ENCODE measurements at places on chromosomes 4 and X.

DNA sequence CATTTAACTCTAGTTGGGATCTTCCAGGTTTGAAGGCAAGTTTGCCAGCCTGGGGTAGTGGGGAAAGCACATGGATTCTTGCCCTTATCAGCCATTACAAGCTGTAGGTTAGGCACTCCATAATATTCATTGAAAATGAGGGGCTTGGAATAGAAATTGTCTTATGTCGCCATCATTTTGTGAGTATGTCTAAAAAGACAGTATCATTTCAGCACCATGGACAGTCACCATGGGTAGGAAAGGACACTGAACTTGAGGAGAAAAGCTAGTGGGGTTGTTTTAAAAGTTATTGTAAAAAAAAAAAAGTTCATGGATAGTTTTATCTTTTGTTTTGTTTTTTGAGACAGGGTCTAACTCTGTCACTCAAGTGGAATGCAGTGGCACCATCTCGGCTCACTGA lies 356.1 kb downstream of the HNRNPD start:
- DNase-seq, result no peak

- no peak for DNase-seq
Measured at GRCh38 chr4:15963576-15963975, 601 bp upstream of the FGFBP2 start.

GRCh38 chrX:110509755-110510532 lies 151.3 kb downstream of the RTL9 start:
- DNase-seq, result no peak

DNA sequence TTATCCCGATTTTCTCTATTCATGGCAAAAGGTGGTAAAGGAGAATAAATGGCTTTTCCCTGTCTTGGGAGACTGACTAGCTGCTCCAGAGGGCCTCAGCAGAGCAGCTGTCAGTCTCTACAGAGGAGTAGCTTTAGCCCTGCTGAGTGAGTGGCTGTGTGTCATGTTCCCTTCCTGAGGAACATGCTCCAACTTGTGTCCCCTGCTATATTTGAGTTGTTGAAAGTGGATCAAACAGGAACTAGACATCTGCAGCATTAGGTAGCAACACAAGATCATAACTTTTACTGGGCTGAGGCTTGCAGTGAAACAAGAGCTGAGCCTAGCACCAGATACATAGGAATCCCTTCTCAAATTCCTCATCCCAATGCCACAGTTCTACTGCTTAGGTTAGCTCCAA lies 26.7 kb upstream of the PLAC1 start:
- DNase-seq, result no peak

- peak; percentile 40 for DNase-seq
Measured at GRCh38 chr4:56468097-56468422, 643 bp downstream of the SRP72 start.

GRCh38 chr4:123555233-123555806 lies 158.7 kb downstream of the SPRY1 start:
- DNase-seq, result peak; percentile 41

DNA sequence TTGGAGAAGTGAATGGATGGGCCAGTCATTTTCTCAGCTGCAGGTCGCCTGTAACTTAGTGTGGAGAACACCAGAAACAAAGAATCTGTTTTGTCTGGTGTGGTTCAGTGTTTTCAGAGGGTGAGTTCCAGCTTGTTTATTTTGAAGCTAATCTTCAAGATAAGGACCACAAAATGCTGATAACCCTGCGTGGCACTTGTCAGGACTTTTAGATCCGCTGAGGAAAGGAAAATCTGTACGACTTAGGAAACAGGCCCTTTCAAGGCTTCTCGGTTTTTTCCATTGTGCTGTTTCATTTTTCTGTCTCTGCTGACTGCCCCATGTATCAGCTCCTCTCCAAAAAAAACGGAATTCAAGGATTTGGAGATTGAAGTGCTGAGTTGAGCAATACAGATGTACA lies 8.7 kb upstream of the ANAPC4 start:
- DNase-seq, result no peak

DNA sequence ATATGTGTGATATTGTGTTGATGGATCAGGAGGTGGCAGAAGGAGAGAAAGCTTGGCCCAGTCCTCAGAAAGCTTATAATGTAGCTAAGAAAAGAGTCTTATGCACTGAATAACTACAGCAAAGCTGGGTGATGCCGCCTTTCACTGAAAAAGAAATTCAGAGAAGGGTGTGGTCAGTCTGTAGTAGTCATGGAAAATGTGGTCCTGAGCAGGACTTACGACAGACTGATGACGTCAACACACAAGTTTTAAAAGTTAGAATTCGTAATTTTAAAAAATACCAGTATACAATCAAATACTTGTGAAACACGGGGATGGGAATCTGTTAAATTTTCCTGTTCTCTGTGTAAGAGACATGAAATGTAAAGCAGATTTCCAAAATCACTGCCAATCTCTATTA lies 87.0 kb upstream of the RAPGEF2 start:
- DNase-seq, result no peak

GRCh38 chr4:79574741-79575451 lies 166.9 kb upstream of the GK2 start:
- no peak for DNase-seq

DNA sequence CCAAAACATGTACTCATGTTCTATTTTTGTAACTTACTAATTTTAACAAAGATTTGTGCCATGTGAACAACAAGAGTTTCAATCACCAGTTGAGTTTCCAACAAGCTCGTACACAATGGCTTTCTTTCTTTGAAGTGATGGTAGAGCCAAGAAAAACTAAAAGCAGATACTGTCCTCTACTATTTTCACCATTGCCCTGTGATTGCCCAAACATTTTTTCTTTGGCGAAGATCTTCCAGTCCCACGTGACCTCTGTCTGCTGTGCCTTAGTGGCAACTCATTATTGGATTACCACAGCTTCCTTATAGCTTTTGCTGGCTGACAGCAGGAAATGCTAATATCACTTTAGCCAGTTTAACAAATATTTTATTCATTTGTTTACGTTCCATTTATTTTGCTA lies 1147.1 kb downstream of the STIM2 start:
- DNase-seq, result no peak

DNA sequence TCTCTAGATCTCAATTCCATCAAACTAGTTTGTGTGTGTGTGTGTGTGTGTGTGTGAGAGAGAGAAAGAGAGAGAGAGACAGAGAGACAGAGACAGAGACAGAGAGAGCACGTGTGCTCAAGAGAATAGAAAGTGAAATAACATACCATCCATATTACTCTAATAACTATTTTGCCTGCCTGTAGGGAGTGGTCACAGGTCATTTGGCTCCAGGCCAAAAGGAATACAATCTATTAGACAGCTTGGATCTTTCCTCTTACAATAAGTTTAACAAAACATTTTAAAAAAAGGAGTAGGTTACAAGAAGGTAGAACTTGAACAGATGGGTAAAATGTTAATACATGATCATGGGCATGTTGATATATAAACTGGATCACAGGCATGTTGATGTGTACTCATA lies 76.2 kb downstream of the COL4A6 start:
- no peak for DNase-seq

- DNase-seq, result no peak
Measured at GRCh38 chr4:155353923-155354540, 22.7 kb downstream of the MAP9 start.

DNA sequence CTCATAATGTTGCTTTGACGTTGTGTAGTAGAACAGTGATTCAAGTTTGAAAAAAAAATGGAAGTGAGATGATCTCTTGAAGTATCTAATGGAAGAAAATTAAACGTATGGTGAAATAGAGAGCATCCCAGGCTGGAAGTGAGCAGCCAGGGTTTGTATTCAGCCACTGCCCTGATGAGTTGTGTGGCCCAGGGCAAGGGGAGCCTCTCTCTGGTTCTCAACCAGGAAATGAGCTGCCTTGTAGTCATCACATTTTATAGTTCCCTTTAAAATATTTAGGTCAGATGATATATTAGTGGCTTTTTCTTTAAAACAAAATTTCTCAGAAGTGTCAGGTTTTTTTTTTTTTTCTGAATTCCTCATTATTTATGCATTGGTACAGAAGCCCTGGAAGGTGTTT lies 150.3 kb downstream of the GPAT3 start:
- DNase-seq, result no peak

- DNase-seq, result peak; percentile 11
Measured at GRCh38 chrX:115583496-115584004, 22.6 kb downstream of the PLS3 start.

- DNase-seq, result peak; percentile 8
Measured at GRCh38 chrX:100379388-100379986, 30.6 kb downstream of the PCDH19 start.

DNA sequence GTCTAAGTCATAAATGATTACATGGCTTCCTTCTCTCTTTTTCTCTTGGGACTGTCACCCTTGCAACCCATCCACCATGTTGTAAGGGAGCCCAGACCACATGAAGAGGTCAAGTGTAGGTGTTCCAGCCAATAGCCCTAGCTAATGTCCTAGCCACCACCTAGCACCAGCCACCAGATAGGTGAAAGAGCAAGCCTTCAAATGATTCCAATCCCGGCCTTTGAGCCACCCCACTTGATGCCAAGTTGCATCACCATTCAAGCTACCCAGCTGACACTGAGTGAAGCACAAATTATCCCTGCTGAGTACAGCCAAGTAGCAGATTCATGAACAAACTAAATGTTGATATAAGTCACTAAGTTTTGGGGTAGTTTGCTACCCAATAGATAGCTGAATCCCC lies 274.3 kb downstream of the BCOR start:
- DNase-seq, result no peak

DNA sequence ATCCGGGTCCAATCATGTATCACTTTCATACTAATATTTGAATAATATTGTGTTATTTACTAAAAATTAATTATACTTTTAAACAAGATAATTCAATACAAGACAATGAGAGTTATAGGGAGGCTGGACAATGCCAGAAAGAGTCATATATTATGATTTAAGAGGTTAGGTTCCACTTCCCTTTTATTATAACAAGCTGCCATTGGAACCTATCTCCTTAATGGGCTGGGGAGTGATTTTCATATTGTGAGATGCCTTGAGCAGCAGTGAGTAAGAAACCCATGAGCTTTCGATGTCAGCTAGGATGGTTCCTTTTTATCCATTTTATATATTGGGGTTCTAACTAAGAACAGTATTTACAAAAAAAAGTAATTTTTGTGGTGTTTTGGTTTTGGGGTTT lies 91.8 kb downstream of the MAB21L2 start:
- no peak for DNase-seq

DNA sequence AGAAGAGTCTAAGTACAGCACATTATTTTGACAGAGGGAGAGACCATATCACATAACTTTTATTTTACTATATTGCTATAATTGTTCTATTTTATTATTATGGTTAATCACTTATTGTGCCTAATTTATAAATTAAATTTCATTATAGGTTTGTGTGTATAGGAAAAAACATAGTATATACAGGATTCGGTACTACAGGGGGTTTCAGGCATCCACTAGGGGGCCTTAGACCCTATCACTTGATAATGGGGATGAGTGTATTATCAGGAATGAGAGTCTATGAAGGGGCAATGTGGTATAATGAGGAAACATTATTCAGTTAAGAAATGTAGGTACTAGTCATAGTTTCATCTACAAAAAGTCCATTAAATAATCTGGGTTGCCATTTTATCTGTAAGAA lies 833.1 kb downstream of the C4orf33 start:
- peak; percentile 9 for DNase-seq

- DNase-seq, result no peak
Measured at GRCh38 chr4:24404281-24404680, 180.1 kb downstream of the DHX15 start.

GRCh38 chr4:10285028-10285427 lies 168.4 kb upstream of the WDR1 start:
- no peak for DNase-seq

DNA sequence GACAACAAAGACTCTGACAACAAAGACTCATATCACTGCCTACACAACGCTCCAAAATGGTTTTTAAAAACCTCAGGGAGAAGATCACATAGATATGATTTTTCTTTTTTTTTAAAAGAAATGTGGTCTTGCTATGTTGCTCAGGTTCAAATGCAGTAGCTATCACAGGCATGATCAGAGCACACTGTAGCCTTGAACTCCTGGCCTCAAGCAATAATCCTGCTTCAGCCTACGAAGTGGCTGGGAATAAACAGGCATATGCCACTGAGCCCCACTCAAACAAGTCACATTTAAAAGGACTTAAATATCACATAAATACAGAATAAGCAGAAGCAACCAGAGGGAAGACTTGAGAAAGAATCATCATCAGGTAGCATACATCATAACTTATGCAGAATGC lies 14.7 kb downstream of the DHX15 start:
- DNase-seq, result no peak

- DNase-seq, result no peak
Measured at GRCh38 chr4:40192114-40193015, 4.5 kb upstream of the RHOH start.
